Tibial nerve (tissue), 4 donors: ENCODE measurements at places on chromosomes 11 and 22. TPM values are rescaled to one million over a fixed set of nuclear protein-coding genes. Genes with fewer than 3 reads are reported as not detected.

GRCh38 chr22:39658367-39658766 lies 87.8 kb downstream of the CACNA1I start:
- no peak for DNase-seq

DNA sequence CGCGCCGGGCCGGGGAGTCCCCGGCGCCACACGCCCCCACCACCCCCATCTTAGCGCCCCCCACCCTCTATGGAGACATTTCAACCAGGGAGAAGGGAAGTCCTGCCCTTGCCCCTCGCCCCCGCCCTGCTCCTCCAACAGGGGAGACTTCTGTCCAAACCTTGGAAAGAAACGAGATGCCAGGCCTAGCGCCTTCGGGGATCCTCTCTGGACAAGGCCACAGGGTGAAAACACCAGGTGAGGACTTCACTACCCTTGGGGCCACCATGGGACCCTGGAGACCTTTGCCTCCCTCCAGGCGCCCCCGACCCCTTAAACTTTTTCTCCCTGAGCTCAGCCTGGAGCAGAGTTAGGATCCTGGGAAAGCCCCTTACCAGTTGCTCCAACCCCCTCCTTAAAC lies 11.6 kb upstream of the NPAS4 start:
- DNase-seq: no peak

GRCh38 chr11:95296621-95297025 lies 65.6 kb upstream of the SESN3 start:
- DNase-seq: no peak

DNA sequence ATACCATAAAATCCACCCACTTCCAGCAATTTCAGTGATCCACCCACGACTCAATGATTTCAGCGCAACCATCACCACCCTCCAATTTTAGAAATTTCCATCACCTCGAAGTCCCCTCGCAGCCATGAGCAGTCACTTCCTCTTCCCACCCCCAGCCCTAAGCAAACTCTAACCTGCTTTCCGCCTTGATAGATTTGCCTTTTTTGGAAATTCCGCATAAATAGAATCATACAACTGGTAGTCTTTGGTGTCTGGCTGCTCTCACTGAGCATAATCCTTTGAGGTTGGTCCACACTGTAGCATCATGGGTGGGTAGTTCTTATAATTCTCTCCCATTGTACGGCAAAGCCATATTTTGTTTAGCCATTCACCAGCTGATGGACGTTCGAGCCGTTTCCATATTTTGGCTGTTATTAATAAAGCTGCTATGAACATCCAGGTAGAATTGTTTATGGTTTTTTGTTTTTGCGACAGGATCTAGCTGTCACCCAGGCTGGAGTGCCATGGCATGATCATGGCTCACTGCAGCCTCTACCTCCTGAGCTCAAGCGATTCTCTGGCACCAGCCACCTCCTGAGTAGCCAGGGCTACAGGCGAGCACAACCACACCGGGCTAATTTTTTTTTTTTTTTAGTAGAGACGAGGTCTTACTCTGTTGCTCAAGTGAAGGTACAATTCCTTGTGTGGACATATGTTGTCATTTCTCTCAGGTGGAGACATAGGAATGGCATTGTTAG lies 16.0 kb downstream of the PIM3 start:
- no peak for DNase-seq

GGTLC2 gene
- total RNA-seq: not detected

METTL15 gene
- 14.2 TPM for total RNA-seq

TSGA10IP gene
- total RNA-seq: not detected

- DNase-seq: no peak
Observed at GRCh38 chr22:35303029-35303624, 3.4 kb downstream of the TOM1 start.

DNA sequence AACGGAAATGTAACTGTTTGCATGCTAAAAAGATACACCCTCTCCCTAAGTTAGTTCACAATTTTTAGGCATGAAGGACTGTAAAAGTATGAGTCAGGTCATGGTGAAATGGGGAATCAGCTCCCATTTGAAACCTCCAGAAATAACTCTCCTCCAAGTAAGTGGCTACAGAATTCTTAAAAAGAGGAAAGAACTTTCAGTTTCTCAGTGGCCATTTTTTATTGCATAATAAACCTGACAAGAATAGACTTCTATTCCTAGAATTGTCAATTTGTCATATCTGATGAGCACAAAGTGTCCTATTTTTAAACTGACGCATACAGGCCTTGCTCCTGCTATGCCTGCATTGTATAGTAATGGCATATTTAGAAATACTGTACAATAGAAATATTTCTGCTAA lies 612.2 kb downstream of the CNTN5 start:
- DNase-seq: no peak

- DNase-seq: no peak
Observed at GRCh38 chr22:50102946-50103345, 13.1 kb downstream of the MOV10L1 start.

- no peak for DNase-seq
Observed at GRCh38 chr22:26323013-26323412, 106.0 kb upstream of the ASPHD2 start.

- no peak for DNase-seq
Observed at GRCh38 chr22:37232140-37232998, 11.7 kb downstream of the RAC2 start.
